NCI-H460 (cell line): ENCODE measurements at places on chromosomes 12 and 14. TPM values are rescaled to one million over a fixed set of nuclear protein-coding genes. Genes with fewer than 3 reads are reported as not detected.

ZC2HC1C gene
- total RNA-seq = 0.64 and 0.72 TPM in 2 replicates

NRIP2 gene
- total RNA-seq = not detected in 2 replicates

DIO2 gene
- total RNA-seq = 1.5 and 1.8 TPM in 2 replicates

TMEM30B gene
- not detected in 2 replicates for total RNA-seq

RNASE3 gene
- not detected in 2 replicates for total RNA-seq

KCNA1 gene
- total RNA-seq = not detected in 2 replicates

PLA2G1B gene
- not detected in 2 replicates for total RNA-seq

P2RX2 gene
- not detected in 2 replicates for total RNA-seq

MDGA2 gene
- total RNA-seq = 0.40 and 0.42 TPM in 2 replicates

DNA sequence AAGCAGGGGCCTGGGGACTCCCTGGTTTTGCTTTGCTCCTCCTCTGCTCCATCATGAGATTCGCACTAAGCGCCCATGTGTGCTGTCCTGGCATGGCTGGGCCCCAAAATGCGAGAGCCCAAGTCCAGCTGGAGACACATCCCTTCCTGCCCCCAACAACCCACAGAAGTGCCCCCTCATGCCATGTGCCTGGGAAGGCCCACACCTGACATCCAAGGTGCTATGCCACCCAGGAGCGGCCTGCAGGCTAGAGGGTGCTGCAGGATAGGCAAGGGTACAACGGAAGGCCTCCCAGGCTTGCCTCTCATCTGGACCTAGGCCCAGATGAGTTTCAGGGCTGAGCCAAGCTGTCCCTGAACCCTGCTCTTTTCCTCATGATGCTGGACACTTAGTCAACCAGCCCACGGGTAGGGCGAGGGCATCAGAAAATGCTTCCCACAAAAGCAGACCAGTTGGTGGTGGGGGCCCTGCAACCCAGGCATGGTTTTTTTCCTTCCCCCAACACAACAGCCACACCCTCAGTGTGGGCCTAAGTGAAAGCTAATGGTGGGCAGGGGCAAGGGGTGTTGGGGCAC lies 13.2 kb upstream of the KRT80 start:
- DNase-seq = no peak

DNA sequence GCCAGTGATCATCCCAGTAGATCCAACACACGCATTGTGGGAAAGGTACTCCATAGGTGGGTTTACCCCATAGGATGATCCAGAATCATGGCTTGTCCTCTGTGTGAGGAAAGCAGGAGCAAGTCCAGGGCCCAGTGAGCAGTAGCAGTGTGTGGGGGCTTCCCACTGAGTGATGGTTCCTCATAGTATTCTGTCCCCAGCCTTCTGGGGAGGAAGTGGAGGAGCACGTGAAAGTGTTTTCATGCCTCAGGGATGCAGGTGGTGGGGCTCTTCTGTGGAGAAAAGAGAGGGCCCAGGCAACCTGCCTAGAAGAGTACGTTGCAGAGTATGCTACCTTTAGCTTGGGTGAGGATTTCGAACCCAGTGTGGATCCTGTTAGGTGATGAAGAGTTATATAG lies 56.5 kb downstream of the SUSD6 start:
- DNase-seq = no peak

DNA sequence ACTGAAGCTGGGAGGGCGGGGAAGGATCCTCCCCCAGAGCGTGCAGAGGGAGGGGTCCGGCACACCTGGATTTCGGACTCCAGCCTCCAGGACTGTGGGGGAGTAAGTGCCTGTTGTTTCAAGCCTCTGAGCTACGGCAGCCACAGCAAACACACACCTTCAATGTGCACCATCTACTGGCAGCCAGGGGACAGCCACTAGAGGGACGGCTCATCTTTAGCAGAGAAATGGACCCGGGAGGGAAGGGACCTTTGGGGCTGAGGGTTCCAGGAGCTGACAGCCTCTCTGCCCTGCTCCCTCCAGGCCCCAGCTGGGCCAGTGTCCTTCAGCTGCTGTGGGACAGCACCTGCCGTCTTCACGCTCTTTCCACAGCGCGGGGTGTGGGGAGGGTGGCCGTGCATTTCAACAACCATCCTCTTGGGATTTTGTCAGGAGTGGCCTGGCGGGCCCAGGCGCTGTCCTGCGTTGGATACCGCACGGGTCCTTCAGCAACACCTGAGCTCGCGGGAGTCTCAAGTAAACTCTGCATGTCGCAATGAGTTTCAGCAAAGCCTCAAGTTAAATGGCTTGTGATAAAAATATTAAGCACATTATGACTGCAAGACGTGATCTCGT lies 209.2 kb upstream of the C14orf180 start:
- peak; percentile 42 for DNase-seq

GRCh38 chr14:106378191-106378590 lies 851.8 kb downstream of the TMEM121 start:
- no peak for DNase-seq

GRCh38 chr14:57987596-57988300 lies 121.9 kb upstream of the SLC35F4 start:
- DNase-seq = no peak

DNA sequence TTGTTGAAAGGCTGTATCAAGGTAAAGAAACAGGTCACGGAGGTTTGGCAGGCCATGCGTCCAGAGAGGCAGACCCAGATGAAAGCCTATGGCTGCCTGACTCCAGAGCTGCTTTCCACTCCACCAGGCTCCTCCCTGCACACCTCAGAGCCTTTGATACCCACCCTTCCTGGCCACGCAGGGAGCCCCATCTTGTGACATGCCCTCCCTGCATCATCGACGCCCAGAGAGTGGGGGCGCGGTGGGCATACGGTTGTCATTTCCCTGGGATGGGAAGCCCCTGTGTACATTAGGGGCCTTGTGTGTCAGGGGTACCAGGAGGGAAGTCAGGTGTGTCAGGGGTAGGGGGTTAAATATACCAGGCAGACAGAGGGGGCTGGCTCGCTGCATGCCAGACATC lies 30.3 kb upstream of the GPR68 start:
- no peak for DNase-seq

DNA sequence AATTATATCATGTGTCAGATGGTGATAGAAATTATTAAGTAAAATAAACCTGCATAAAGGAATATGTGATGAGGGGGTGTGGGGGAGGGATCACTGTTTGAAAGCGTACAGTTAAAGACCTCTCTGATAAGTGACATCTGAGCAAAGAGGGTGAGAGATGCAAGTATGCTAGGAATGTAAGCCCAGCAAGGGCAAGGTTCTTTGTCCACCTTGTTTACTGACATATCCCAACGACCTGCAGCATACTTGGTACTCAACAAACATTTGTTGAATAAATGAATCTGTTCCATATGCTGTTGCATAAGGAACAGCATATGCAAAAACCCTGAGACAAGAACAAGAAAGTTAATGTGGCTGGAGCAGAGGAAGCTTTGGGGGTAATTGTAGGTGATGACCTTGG lies 12.0 kb upstream of the MDM1 start:
- DNase-seq = no peak

DNA sequence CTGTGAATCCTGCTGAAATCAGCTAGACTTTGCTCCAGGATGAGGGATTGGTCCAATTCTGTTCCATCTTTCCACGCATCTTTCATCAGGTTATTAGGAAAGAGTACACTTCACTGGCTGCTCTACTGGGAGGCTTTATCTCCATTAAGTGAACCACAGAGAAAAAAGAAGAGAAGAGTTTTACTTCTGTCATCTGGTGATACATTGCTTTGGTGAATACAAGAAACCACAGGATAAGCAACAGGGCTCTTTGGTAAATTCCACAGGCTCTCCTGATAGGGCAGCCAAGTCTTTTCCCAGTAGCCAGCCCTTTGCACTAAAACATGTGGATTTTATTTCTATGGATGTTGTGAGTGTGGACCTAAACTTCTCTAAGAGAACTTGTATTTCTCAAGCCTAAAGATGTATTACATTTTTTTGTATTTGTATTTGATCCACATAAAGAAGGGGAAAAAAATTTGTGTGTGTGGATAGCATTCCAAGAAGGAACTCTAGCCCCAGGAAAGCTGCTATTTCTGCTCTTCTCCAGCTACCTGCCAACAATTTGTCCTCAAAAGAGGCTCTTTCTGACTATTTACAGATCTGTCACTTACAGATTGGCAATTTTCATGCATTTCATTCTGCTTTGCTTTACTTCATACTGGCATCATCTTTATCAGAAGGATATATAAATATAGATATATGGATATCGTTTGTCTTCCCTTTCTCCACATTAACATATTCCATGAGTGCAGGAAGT lies 1117.6 kb upstream of the TMEM132C start:
- DNase-seq = no peak

- peak; percentile 22 for DNase-seq
Measured at GRCh38 chr14:43503508-43503907, 1003.6 kb downstream of the FSCB start.

- no peak for DNase-seq
Measured at GRCh38 chr14:105168979-105169507, 467 bp upstream of the JAG2 start.

GRCh38 chr14:81454572-81455218 lies 54.6 kb upstream of the STON2 start:
- DNase-seq = no peak

DNA sequence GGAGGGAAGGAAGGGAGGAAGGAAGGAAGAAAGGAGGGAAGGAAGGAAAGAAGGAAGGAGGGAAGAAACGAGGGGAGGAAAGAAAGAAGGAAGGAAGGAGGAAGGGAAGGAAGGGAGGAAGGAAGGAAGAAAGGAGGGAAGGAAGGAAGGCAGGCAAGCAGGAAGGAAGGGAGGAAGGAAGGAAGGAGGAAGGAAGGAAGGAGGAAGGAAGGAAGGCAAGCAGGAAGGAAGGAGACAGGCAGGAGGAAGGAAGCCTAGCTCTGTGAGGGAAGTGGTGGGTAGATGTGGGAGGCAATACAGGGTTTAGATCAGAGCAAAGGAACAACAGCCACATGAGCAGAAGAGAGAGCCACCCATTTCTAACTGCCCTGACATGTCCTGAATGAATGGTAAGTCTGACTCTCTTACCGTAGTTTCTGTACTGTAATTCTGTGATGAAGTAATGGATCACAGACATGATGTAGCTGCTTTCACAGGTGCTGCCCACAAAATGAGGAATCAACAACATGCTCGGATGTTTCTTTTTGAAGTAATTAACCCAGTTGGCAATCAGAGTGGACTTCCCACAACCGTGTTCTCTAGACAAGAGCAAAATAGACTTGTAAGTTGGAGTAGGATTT lies 24.4 kb upstream of the HSP90B1 start:
- DNase-seq = no peak

DNA sequence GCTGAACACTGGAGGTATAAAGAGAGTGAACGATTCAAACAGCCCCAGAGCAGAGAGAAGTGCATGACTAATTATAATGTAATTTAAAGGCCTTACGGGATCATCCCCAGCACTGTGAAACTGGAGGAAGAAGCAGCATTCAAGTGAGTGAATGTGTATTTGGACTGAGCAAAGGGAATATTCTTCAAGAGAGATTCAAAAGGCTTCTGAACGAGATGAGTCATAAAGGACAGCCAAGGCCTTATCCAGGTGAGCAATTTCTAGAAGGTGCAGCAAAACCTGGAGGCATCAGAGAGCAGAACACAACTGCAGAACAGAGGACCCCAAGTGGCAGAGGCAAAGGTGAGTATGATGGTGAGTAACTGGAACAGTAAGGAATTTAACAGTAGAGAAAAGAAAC lies 127.2 kb downstream of the BCAT1 start:
- DNase-seq = no peak

- DNase-seq = peak; percentile 19
Measured at GRCh38 chr14:106586098-106586704, 1059.8 kb downstream of the TMEM121 start.

DNA sequence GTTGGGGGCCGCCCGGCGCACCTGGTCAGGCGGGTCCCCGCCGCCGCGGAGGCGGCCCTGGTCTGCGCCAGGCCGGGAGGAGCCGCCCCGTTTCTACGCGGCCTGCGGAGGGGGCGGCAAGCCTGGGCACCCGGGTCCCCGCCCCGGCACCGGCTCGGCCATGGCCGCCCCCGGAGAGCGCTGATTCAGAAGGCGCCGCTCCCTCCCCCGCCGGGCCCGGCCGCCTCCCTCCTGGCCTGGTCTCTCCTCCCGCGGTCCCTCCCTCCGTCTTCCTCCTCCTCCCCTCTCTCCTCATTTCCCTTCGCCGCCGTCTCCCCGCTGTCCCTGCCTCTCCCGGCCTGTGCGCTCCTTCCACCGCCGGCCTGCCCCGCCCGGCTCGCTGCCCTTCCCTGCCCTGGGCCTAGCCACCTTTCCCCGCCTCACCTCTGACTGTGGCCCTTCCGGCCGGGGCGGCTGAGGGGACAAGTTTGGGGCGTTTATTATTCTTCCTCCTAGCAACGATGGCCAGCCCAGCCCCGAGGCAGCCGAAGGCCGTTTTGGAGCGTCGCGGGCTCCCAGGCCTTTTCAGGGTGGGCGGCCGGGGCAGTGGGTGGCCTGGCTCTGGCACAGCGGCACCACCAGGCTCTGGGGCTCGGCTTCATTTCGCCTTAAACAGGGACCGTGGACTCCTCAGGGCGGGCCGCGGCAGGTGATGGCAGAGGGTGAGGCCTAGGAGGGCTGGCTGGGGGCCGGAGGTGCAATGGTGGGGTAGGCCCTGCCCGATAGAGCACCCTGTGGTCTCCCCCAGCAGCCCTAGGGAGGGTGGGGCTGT lies 768 bp downstream of the CEP170B start:
- peak; percentile 36 for DNase-seq

DNA sequence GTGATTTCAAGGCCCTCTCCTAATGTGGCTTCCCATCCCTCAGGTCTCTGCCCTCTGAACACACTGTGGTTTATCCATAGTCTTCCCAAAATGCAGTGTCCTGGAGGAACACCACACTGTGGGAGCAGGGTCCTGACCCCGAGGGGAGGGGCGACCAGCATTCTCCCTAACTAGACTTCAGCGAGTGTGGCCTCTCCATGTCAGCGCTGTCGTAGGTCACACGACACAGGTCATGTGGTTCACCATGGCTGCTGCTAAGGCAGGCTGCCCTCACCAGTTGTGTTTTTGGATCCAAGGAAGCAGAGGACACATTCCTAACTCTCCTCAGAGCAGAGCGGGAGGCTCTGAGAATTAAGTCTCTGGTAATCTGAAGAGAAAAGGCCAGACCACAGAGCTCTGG lies 50.5 kb downstream of the SSH1 start:
- DNase-seq = no peak

GRCh38 chr12:127588249-127588648 lies 678.7 kb upstream of the TMEM132C start:
- DNase-seq = no peak

GRCh38 chr14:89578156-89578555 lies 161.1 kb upstream of the FOXN3 start:
- no peak for DNase-seq

DNA sequence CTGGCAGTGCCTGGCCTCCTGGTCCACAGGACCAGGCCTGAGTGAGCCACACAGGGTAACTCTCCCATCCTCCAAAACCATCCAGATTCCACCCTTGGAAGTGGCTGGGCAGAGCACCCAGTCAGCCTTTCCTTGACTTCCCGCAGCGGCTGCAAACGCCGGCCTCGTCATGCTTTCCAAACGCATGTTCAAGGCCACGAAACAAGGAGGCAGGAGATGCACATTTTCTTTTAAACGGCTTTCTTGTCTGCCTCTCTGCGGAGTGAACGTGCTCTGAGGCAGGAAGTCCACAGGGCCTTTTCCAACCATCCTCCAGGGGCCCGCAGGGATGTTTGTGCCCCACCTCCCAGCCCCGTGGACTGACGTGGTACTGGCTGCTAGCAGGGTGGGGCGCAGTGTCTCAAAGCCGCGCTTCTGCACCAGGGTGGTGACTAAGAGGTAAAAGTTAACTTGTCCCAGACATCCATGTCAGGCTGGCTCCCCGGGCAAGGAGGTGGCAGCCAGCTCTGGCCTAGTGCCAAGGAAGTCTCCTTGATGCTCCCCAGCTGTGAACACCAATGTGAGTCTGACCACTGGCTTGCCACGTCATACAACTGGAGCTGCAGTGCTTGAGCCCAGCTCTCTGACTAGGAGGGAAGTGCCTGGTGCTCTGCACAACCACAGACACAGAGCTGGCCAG lies 45.0 kb downstream of the KCNA5 start:
- DNase-seq = no peak

GRCh38 chr14:99768381-99768780 lies 24.8 kb upstream of the EML1 start:
- no peak for DNase-seq
